BJ (cell line): ENCODE measurements at places on chromosomes 11 and 22. TPM values are rescaled to one million over a fixed set of nuclear protein-coding genes. Genes with fewer than 3 reads are reported as not detected.

Gene SMTNL1
- not detected in 2 replicates for polyA plus RNA-seq

Gene MAPK8IP2
- 0.17 and 0.39 TPM in 2 replicates for polyA plus RNA-seq

DNA sequence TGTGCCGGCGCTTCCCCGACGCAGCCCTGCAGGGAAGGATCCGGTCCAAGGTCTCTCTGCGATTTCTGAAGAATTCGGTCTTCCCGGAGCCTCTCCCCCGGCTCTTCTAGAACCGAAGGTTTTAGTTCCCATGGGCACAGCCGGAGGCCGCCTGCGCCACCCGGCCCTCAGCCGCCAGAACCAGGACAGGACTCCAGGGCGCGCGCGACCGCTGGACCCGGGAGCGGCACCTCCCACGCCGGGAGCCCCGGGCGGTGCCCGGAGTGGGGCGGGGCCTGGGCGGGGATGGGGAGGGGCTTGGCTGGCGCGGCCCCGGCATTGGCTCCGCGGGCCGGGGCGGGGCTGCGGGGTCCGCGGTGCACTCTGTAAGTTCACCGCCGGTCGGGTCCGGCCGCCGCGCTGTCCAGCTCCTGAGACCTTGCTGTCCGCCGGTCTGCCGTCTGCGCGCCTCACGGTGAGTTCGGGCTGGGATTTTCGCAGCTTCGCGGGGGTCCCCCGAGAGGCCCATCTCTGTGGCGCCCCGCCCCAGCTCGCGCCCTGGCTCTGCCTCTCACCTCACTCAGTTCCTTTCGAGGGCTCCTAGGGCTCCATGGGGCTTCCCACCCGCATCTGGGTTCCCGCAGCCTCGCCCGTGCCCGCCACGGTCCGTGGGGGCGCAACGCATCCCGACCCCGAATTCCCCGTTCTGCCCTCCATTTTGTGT is at the start of gene CDC42EP2:
Gene CDC42EP2 (plus strand): TSS at position 366 of the 703 bp plus-strand sequence. CDS start 6,033 bp downstream, outside the sequence.
- DNase-seq, result no peak

DNA sequence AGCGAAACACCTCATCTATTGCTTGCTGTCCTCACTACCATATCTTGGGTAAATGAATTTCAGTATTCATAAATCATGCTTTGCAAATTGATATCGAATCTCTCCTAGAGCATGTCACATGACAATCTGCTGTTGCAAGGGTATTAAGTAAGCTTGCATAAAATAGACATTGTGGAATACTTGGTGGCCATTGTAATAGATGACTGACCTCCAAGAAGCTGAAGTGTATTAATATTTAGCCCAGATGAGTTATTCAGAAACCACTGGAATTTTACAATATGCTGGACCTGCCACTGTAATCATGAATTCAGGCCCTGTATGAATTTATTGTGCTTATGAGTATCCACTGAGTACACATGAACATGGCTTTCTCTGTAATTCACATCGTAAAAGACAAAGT is 289.7 kb upstream of the ARHGAP42 start:
- no peak for DNase-seq
